ENCODE measurements at places on chromosomes 1 and 21.

DNA sequence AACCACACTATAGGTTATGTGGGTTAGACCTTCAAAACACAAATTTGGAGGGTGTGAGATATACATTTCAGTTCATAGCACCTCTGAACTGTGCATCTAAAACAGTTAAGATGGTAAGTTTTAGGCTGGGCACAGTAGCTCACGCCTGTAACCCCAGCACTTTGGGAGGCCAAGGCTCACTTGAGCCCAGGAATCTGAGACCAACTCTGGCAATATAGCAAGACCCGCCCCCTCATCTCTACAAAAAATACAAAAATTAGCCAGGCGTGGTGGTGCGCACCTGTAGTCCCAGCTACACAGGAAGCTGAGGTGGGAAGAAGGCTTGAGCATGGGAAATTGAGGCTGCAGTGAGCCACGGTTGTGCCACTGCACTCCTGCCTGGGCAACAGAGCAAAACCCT, 47.9 kb downstream of the NAV1 start:
- no peak for DNase-seq

DNA sequence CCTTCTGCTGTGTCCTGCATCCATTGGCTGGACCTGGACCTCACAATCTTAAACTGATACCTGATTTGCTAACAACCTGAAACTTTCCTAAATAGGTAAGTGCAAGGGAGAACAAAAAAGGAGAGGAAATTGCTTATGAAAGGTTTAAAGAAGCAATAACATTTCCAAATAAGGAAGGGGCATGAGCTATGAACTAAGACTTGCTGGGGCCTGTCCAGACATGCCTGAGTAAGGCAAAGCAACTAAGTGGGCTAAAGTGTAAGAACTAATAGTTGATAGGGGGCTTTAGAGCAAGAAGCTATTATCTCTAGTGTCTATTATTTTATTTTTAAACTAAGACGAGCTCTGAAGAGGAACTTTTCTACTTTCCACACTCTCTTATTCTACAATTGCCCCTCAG, 11.6 kb downstream of the JMJD4 start:
- no peak for DNase-seq

GRCh38 chr1:17877316-17877715, 122.2 kb downstream of the ACTL8 start:
- no peak for DNase-seq

GRCh38 chr1:224223819-224224714, 41.0 kb downstream of the DEGS1 start:
- DNase-seq = no peak

- DNase-seq = no peak
Measured at GRCh38 chr1:231216498-231216897, 24.5 kb upstream of the GNPAT start.

DNA sequence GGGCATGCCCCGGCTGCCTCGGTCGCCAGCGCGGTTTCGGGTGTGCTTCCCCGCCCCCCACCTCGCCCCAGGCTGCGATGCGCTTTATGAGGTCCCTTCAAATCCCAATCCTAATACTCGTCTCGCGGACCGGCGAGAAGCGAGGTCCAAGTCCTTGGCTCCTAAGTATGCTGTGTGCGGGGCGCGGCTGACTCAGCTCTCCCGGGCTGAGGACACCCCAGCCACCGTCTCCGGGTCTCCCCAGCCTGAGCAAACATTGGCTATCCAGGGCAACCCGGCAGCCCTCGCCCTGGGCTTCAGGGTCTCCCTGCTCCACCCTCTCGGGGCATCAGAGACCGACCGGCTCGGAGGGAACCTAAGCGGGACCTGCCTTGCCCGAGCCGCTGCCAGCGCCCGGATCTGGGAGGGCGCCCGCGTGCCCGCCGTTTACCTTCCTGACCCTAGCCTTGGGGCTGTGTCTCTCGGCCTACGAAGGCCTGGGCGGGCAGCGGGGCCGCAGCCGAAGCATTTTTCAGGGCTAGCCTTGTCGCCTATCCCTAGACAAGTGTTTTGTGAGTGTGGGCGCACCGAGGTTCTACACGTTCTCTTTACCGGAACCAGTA, 1.2 kb downstream of the ITPKB start:
- DNase-seq = no peak

DNA sequence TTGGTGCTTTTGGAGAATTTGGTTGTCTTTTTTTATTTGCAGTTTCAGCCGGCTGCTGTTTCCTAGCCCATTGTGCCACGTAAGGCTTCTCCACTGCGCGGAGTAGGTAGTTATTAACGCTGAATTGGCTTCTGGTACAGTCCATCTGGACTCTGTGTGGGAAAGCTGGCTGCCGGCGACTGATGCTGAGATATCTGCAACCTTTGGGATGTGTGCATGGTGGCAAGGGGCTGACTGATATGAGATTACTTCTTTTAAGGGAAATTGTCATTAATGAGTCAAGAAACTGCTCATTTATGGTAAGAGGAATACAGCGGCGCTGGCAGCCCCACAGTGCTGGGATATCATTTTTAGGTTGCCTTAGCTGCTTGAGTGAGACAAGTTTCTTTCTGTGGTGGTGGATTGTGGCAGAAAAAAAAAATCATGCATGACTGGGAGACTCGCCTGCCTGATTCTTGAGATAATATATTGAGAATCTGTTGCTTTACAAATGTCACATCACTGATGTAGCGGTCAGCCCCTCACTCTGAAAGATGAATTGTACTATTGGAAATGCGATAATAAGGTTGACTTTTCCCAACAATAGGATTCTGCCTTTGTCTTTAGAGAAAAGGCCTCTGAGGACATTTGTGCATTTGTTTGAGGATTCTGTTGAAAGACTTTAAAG, 2.5 kb upstream of the ELAVL4 start:
- DNase-seq = no peak

GRCh38 chr21:42263591-42264131, 44.7 kb downstream of the ABCG1 start:
- no peak for DNase-seq

DNA sequence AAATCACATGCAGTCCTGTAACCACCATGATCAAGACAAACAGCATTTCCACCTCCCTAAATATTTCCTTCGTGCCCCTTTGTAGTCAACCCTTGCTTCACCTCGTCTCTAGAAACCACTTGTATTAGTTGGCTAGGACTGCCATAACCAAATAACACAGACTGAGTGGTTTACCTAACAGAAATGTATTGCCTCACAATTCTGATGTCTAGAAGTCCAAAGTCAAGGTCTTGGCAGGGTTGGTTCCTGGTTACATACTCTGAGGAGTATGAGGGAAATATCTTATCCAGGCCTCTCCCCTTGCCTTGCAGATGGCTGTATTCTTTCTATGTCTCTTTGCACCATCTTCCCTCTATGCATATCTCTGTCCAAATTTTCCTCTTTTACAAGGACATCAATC, 23.3 kb upstream of the FRRS1 start:
- no peak for DNase-seq

GRCh38 chr21:29181799-29182470, 51.5 kb downstream of the MAP3K7CL start:
- no peak for DNase-seq

- no peak for DNase-seq
Measured at GRCh38 chr1:72635719-72636118, 353.4 kb upstream of the NEGR1 start.

- DNase-seq = peak; percentile 44
Measured at GRCh38 chr1:91591175-91591974, 90.7 kb downstream of the CDC7 start.

DNA sequence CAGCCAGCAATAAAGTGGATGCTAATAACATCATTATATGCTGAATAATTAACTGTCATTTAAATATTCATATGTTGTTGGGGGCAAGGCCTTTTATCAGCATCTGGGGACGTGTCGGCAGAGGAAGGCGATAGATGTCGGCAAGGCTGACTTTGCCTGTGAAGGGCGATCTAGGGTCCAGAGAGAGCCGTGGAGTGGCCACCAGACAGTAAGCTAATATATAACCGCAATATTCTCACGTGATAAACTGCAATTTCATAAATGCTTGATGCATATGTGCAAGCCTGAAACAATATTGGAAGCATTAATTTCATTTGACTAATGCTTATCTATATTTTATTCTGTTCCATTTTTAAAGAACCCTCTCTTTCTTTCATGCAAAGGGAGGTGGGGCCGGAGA, 141.0 kb upstream of the POU3F1 start:
- DNase-seq = no peak

- peak; percentile 26 for DNase-seq
Measured at GRCh38 chr21:41168391-41169257, 664 bp downstream of the BACE2 start.

DNA sequence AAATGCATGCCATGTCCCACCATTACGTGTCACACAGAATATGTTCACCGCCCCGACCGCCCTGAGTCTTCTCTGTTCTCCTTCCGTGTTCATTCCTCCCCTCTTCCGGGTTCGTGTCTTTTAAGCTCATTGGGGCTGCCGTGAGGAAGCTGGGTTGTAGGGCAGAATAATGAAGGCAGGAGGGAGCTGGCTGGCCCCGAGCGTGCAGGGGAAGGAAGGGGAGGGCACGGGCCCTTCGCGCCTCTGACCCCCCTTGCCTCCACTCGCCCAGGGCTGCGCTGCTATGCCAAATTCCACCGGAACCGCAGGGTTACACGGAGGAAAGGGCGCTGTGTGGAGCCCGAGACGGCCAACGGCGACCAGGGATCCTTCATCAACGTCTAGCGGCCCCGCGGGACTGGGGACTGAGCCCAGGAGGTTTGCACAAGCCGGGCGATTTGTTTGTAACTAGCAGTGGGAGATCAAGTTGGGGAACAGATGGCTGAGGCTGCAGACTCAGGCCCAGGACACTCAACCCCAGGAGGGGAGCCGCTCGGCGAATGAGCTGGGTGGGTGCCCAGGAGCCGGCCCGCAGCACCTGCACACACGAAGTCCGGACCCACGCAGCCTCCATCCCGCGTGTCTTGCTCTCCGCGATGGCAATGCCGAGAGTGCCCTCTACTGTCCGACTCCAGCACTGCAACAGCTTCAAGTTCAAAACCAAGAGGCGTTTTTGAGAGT, 16.5 kb upstream of the AGTRAP start:
- DNase-seq = peak; percentile 63

DNA sequence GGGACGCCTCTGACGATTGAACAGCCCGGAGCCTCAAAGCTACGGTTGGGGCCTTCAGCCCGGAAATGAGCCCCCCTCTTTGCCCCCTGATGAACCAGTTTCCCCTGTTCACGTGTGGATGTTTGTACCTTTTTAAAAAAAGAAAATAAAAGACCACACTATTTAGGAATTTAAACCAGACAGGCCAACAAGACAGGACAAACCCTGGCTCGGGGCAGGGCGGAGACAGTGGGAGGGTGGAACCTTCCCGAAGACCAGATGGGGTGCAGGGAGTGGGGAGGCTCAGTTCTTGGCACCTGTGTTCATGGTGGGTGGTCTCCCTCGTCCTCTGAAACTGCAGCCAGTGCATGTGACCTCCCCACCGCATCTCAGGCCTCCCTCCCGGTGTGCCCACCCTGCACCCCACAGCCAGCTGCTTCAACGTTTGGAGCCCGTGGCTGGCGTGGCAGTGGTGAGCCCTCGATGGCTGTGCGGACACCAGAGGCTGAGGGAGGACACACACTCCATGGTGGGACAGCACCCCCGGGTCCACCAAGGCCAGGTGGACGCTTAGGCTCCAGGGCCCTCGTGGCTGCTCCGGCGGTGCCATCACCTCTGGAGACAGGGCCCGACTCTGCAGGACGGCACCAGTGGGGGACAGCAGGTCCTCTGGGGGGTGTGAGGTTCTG, 45.6 kb downstream of the COL18A1 start:
- DNase-seq = no peak

GRCh38 chr1:203663294-203663693, 36.7 kb downstream of the ATP2B4 start:
- peak; percentile 54 for DNase-seq

GRCh38 chr21:26007951-26008498, 162.5 kb downstream of the APP start:
- DNase-seq = no peak

GRCh38 chr21:45088116-45088515, 13.7 kb downstream of the ADARB1 start:
- DNase-seq = no peak

GRCh38 chr1:197994907-197995407, 77.8 kb downstream of the LHX9 start:
- no peak for DNase-seq

DNA sequence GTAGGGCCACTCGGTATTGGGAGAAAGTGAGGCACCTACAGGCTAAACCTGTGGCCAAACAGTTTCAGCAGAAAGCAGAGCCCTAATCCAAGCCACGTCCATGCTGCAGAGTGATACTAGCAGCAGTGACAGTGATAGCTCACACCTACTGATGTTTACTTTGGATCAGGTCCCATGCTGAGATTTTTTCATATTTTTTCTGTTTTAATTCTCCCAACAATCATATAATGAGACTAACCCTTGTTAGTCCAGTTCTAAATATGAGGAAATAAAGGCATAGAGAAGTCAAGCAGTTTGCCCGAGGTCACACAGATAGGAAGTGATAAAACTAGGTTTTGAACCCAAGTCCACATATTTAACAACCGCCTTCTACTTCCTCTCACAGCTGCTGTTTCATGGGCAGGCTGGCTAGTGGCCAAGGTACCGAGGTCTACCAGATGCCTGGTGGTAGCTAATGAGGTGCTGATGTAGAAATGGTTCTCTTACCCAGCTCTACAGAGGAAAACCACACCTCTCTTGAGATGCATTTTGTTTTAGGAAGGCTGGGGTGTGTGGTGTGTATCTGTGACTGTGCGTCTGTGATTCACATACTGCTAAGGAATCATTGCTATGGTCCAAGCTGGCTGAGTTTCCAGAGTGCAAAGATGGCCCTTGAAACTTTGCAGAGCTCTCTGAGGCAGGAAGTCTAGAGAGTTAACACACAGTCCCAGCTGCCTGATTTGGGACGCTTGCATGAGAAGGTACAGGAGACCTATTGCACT, 80.3 kb upstream of the ARTN start:
- DNase-seq = peak; percentile 91

DNA sequence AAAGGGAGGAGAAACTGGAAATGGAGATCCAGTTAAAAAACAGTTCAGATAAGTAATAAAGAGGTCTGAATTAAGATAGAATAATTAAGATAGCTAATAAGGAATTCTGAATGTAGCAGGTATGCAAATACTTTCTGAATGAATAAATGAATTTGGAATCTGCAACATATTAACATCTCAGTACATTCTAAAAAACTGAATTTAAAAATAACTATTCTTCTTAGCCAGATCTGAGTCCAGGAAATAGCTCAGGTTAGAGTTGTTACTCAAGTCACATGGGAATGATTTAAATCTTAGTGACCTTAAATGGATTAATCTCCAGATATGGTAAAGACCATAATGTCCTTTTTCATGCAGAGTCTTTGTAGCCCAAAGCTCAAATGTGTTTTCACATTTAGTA, 51.2 kb downstream of the EYA3 start:
- DNase-seq = no peak

DNA sequence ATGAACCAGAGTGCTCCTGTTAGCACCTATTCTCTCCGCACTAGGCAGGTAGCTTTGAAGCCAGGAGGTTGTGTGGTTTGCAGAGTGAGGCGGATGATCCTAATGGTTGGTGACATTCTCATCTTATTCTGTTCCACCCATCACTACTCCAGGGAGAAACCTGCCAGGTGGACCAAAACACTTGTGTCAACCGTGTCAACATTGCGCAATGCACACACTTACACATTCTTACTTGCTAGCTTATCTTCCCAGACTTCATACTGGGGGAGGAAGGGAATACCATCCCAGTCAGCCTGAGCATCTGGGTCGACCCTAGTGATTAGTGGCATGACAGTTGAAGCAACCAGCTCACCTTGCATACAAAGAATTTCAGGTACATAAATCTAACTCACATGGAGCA, 236.9 kb downstream of the RPS6KC1 start:
- DNase-seq = no peak

- DNase-seq = peak; percentile 37
Measured at GRCh38 chr1:116508984-116509980, 61.5 kb downstream of the CD58 start.

- no peak for DNase-seq
Measured at GRCh38 chr1:147185432-147185831, 13.2 kb upstream of the PRKAB2 start.

All from Jurkat, Clone E6-1 (cell line).